ENCODE measurements at places on chromosomes 1 and 21.

DNA sequence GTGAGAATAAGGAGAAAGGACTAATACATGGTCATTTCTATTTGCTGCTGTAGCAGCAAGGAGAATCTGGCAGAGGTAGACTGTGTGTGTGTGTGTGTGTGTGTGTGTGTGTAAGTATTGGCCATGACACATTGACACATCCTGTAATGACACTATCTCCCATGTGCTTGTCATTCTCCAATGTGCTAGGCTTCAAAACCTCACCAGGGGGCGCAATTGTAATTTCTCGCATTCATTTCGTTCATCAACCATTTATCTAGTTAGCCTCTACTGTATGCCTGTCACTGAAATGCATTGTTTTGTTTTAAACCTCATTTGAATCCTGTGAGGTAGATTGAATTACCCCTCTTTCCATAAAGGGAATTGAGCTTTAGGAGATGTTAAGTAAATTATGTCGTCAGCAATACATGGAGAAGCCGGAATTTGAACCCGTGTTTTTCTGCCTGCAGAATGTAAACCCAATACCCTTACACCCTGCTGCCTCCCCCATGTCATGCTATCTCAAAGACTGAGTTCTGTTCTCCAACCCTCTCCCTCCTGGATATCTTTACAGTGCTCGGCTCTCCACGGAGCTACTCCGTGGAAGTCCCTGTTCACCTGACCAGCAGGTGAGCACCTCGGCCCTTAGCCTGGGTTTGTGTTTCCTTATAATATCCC, 100.8 kb downstream of the UCK2 start:
- DNase-seq: peak; percentile 16

DNA sequence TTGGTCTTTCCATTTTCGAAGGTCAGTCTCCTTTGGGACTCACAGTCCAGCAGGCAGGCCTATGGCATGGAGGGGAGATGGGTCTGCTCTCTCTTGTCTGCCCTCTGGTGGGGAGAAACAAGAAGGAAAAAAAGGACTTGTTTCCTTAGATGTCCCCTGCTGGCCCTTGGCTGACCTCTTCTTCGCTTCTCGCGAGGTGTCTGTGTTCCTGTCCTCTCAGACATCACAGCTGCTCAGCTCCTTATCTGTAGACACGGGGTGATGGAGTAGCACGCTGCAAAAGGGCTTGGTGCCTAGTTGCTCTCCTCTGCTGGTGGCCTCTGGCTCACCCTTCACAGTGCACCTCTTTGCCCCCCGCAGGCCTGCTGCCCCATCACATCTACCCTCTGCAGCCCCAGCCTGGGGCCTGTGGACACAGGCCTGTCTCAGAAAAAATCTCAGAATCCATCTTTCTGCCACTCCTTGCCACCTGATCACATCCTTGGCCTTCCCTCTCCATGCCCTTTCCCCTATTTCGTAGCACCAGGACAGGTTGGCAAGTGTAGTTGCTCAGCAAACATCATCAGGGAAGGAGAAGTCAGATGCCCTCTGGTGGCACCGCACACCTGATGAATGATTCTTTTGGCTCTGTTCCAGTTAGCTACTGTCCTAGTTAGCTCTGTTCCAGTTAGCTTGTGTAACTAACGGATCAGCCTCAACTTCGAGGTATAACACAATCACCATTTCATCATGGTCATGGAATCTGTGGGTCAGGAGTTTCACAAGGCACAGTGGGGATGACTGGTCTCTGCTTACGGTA, 18.7 kb upstream of the AK2 start:
- DNase-seq: peak; percentile 4

GRCh38 chr21:45041351-45041805, 33.0 kb upstream of the ADARB1 start:
- no peak for DNase-seq

DNA sequence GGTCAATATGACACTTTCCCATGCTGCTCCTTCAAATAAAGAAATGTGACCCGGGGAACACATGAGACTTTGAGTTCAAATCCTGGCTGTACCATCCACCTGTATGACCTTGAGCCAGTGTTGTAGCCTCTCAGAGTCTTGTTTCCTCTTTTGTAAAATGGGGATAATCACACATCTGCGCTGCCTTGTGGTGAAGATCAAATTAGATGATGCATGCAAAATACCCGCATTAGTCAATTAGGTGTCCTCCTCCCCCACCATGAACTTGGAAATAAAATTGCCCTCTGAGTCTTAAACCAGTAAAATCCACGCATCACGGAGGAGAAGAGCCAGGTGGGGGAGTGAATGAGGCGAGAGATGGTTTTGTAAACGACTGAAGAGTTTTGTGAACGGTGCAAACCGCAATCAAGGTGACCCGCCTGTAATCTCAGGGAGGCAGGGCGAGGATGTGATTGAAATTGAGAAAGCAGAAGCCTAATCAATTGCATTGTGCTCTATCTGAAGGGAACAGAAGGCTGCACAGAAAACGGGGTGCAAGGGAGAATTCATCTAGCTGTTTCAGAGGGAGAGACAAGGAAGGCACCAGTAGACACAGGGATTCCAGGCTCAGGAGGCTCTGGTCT, 5.8 kb upstream of the AHDC1 start:
- DNase-seq: no peak

DNA sequence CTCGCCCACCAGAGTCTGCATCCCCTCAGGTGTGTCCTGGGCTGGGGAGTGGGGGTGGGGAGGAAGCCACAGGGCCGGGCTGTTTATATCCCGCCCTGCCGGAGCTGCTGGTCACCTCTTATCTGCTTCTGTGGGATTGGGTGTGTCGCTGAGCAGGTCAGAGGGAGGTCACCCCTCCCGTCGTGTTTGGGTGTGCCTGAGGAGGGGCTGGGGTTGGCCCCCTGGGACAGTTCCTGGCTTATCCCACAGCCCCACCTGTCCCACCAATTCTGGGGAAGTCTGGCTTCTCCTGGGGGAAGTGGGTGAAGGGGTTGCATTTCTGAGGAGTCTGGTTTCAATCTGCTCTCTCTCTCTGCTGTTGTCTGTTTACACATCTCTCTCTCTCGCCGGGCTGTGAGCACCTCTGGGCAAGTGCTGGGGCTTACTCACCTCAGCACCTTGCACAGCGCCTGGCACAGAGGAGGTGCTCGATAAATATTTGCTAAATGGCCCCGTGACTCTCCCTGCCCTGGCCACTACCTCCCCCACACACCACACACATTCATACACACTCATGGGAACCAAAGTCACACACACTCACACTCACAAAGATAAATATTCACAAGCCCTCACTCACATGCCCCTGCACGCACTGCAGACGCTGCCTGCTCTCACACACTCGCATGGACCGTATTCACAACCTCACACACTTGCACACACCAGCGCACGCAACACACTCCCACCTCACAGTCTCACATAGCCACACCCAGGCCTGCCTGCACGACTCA, 8.3 kb downstream of the ELF3 start:
- no peak for DNase-seq

DNA sequence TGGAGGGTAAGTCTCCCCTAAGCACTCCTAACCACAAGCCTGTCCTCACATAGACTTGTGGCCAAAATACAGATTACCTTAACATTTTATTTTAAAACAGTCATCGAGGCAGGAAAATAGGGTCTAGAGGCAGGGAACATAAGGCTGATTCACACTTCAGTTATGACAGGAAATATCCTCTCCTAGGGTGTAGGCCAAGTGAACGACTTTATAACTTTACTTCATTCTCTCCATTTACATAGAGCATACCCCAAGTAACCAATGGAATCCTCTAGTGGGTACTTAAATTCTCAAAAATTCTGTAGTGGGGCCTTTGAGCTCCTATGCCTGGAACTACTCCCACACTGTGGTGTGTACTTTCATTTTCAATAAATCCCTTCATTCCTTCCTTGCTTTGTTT, 113.0 kb downstream of the WDR3 start:
- DNase-seq: no peak

DNA sequence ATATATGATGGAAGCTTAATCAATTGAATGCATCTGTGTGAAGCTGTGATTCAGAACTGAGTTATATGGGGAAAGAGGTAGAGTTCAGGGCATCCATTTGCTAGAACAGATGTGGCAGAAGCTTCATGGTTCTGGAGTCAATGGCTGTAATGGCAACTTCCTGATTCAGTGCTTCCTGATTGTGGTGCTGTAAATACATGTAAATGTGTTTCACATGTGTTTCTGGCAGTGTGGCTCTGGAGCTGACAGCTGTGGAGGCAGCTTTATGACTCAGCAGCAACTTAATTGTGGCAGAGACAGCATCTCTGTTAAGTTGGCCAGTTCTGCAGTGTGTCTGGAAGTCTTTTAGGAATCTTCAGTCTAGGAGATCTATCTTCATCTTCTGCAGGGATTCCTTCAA, 226.6 kb upstream of the ZRANB2 start:
- no peak for DNase-seq

DNA sequence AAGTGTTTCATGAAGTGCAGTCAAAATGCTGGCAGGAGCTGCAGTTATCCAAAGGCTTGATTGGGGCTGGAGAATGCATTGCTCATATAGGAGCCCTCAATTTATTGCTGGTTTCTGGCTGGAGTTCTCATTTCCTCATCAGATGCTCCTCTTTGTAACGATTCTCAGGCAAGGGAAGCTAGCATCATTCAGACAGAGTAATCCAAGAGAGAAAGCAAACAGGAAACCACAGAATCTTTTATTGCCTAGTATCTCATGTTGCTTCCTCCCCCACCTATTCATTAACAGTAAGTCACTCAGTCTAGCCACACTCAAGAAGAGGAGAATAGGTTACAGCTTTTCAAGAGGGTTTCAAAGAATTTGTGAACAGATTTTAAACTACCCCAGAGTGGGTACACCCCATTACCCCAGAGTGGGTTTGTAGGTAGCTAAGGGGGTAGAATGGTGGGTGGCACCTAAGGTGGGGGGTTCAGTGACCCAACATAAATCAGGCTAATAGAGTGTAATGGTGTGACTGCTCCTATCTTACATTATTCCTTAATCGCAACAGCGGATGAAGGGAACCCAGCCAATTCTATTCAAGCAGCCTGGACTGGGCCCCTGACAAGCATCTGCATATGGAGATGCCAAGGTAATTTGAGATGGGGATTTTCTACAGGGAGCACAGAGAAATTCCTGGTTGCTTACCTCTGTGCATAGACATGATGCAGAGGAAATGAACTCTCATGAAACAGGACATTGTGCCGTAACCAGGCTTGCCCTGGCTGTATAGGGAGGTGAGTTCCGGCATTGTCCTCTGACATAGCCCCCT, 67.1 kb downstream of the KCNJ15 start:
- no peak for DNase-seq

- no peak for DNase-seq
These were observed 707.2 kb upstream of the ADAMTS5 start for GRCh38 chr21:27674041-27674615.

- peak; percentile 52 for DNase-seq
These were observed 6.4 kb upstream of the GUCA2B start for GRCh38 chr1:42146626-42147320.

GRCh38 chr1:164320790-164321731, 237.9 kb upstream of the PBX1 start:
- no peak for DNase-seq

GRCh38 chr1:243791586-243792267, 58.3 kb downstream of the AKT3 start:
- DNase-seq: no peak

DNA sequence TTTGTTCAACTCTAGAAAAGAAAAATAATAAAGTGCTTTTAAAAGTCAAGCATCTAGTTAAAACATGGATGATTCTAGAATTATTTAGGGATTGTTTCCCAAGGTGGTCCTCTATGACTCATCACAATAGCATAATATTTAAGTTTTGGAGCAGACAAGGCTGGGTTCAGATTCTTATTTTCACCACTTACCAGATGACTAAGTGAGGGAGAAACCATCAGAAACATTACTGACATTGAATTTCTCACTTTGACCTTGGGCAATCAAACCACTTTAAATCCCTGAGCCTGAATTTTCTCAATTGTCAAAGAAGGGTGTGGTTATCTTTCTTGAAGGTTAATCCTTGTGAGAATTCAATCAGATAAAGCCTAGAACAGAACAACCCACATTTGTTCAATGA, 102.5 kb upstream of the PTGFR start:
- DNase-seq: no peak

- no peak for DNase-seq
These were observed 33.8 kb downstream of the USP48 start for GRCh38 chr1:21749109-21749508.

DNA sequence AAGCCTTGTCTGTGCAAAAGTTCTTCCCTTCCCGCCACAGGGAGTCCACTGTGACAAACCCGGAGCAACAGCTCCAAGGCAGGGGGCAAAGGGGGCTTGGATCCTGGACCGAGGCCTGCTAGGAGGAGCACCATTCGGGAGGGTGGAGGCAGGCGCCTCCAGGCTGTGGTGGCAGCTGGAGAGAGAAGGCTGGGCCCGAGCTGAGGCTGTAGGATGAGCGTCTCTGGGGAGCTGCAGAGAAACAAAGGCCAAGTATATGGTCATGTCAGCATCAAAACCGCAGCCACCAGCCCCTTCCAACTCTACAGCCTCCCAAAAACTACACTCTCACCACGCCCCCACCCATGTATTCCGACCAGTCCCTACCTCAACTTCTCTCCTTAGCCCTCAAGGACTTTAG, 579 bp downstream of the SH3BP5L start:
- DNase-seq: no peak

DNA sequence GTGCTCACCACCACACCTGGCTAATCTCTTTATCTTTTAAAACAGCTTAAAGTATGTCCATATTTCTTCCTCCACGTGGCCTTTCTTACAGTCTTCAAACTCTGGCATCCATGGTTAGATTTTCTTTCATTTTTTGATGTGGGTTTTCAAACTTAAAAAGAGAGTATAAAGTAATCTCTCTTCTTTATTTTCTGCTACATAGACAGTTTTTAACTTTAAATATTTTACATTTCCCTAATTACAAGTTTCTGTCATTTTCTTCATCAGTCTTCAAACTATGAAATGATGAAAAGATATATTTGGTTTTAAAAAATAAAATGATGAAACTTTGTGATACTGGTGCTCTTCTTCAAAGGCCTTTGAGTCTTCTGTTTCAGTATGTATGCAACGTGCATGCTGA, 143.5 kb upstream of the ESRRG start:
- DNase-seq: no peak

DNA sequence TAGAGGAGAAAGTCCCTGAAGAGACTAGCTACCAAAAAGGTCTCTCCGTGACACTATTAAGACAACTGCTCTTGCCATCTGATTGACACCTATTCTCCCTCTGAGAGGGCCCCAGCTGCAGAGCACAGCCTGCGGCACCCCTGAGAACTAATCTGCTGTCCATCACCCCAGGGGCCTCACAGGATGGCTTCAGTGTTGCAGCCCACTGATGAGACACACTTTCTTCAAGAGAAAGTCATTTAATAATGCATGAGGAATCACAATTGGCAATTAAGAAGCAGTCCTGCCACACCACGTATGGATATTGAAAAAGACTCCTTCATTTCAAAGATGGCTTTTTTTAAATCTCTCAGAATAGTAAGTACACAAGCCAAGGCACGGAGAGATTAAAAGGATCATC, 48.9 kb downstream of the CAPN8 start:
- DNase-seq: no peak

All from T follicular helper cell (primary cell).